Jurkat, Clone E6-1 (cell line): ENCODE measurements at places on chromosomes 3 and 15.

GRCh38 chr3:86830566-86830965 is 160.4 kb downstream of the VGLL3 start:
- no peak for DNase-seq

- no peak for DNase-seq
These were observed 148.0 kb downstream of the DIPK2A start for GRCh38 chr3:144119633-144120032.

- DNase-seq = peak; percentile 84
These were observed 36.7 kb downstream of the HMG20A start for GRCh38 chr15:77457191-77457904.

- no peak for DNase-seq
These were observed 276.7 kb upstream of the LMCD1 start for GRCh38 chr3:8224941-8225340.

DNA sequence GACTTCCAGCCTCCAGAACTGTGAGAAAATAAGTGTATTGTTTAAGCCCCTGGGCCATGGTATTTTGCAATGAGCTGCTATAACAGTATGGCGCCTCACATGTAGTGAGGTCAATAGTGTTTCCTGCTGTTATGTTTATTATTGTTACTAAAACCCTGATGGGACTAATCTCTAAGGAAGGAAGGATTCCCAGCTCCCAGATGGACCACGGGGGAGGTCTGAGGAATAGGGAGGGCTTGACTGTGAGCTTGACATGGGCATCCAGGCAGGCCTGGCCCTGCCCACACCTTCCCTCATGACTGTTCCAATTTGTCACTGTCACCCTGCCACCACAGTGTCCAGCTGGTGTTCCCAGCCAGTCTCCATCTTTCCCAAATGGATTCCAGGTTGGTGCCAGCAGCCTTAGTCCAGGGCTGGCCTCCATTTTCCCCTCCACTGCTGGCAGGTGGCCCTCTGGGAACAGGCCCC is 14.5 kb upstream of the SLC41A3 start:
- no peak for DNase-seq

- no peak for DNase-seq
These were observed 27.4 kb downstream of the CLK3 start for GRCh38 chr15:74642734-74643664.

DNA sequence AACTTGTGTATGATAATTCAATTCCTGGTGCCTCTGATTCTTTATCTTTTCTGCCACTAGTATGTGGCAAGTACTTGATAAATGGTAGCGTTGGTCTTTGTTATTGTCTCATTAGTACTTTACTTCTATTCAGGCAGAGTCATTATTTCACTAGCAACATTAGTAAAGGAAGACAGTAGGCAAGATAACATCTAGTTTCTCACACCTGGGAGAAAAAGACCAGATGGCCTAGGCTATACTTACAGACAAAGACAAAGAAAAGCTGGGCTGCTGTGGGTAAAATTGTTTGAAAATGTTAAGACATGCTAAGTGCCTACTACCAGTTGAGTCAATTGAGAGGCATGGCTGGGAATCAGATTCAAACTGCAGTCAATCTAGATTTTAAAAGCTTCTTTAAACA is 198.7 kb upstream of the CMC1 start:
- DNase-seq = no peak

GRCh38 chr3:133055339-133055738 is 17.1 kb downstream of the TMEM108 start:
- no peak for DNase-seq

GRCh38 chr3:173583496-173583895 is 186.0 kb downstream of the NLGN1 start:
- DNase-seq = no peak

DNA sequence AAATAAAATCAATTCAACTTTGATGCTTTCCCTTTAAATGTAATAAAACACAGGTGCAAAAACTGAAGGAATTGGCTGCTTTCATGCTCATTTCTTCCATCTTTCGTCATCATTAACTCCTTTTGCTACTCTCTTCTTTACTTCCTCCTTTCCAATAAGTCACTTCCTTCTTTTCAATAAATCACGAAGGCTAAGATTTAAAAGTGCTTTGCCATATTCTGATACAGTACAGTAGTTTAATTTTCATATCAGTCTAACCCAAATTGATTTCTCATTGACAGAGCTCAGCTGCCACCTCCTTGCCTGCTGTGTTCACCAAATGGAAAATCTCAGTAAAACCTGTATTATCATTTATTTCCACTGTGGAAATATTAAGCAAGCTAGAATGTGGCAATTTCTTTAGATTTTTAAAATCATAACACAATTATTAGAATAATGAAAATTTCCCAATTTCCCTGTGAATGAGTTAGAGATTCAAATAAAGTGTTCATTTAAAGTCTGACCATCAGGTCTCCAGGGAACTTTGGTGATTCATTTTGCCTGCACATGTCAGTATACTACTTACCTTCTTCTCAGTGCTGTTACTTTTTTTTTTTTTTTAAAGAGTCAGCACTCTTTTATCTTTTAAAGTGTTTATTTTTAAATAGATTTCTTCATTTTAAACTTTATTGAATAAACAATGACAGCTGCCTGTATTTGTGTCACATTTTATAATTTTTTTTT is 41.6 kb downstream of the NANOGP8 start:
- DNase-seq = no peak

GRCh38 chr3:184481984-184482671 is 79.5 kb upstream of the EPHB3 start:
- DNase-seq = no peak

DNA sequence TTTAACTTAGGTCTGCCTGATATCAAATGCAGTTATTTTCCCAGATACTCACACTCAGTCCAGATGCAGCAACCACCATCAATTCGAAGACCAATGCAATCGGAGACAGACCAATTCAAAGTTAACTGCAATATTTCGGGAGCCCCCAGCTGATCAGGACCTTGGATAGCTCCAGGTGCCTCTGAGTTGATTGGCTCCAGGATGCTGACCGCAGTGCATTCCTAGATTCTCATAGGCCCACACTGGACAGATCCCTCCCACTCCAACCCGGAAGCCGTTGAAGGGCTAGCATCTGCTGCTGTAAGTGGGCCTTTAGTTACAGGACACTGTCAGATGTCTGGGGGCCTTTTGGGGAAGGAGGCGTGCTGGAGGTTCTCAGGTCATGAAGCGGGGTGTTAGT is 89.5 kb upstream of the ATP2B2 start:
- peak; percentile 85 for DNase-seq

DNA sequence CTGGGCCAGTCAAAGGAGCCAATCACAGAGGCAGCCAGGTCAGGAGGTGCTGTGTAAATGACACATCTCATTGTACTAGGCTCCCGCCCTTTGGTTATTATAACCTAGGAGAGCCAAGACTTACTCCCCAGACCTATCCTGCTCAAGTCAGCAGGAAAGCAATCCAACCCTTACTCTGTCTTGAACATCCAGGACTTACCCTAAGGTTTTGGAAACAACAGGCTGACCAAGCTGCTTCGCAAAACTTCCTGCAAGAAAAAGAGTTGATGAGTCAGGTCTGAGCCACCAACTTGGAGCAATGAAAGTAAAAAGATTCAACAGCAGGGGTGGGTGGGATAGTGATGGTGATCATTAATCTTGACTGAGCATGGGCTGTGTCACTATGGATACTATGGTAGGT is 144.4 kb downstream of the MYLK start:
- no peak for DNase-seq

GRCh38 chr3:40120806-40121205 is 188.7 kb upstream of the EIF1B start:
- no peak for DNase-seq

DNA sequence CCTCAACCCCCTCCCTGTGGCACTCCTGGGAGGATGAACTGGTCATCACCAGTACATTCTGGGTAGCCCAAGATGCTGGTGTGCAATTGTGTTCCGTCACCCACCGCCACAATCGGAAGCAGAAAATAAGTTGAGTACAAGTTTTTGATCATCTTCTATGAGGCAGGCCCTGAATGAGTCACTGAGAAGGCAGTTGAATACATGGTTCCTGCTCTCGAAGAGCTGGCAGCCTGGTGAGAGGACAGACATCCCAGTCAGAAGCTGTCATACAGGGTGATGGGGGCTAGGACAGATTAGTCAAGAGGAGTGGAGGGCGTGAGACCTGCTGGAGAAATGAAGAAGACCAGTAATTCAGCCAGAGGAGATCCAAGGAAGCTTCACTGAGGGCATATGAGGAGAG is 6.2 kb downstream of the CEMIP start:
- no peak for DNase-seq

DNA sequence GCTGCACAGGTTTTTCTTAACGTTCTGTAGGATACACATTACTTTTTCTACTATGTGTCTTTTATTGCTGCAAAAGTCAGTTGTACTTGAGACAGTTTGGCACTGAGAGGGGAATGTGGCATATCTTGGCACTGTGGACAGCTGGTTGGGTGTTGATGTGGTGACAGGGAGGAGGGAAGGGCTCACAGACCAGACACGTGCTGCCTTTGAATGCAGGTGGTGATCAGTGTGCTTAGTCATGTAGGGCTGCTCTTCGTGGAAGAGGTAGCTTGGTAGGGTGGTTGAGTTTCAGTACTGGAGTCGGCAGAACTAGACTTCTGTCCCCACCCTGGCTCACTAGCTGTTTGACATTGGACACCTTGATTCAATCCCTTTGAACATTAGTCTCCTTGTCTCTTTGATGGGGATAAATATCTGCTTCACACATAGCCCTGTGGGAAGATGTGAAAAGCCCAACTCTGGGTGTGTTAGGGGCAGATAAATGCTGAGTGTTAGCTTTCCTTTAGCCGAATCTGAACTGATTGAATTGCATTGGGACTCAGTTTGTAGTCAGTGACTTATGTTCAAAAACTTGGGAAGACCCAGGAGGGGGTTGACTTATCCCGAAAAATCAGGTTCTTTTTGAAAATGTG is 108.4 kb downstream of the PTPRG start:
- DNase-seq = peak; percentile 82

- no peak for DNase-seq
These were observed 570 bp upstream of the NEDD4 start for GRCh38 chr15:55993804-55994560.

GRCh38 chr3:44072601-44073540 is 168.8 kb upstream of the TOPAZ1 start:
- no peak for DNase-seq

DNA sequence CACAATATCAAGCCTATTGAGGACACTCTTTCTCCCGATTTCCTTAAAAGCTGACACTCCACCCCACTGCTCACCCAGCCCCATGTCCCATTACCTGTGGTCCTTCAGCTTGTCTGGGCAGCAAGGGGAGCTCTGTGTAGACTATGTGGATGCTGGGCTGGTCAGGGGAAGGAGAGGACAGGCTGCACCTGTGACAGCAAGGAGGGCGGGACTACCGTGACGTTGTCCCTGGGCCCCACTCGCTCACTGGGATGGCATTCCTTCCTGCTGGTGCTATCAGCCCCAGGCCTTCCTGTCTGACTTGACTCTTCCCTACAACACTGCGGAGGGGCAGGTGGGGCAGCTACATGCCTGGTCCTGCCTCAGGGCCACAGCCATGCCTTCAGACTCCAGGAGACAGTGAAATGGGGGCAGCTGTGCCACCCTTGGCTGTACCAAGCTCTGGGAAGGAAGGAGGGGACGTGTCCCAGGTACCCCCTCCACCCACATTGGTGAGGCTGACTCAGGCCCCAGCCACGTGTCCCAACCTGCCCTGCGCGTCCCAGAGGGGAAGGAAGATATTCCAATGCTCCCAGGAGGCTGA is at the start of gene TMEM40:
Gene TMEM40 (minus strand): TSS at position 163 of the 583 bp plus-strand sequence. CDS start 9,427 bp downstream, outside the sequence.
- no peak for DNase-seq

- no peak for DNase-seq
These were observed 194.4 kb downstream of the FEZF2 start for GRCh38 chr3:62178739-62179600.

DNA sequence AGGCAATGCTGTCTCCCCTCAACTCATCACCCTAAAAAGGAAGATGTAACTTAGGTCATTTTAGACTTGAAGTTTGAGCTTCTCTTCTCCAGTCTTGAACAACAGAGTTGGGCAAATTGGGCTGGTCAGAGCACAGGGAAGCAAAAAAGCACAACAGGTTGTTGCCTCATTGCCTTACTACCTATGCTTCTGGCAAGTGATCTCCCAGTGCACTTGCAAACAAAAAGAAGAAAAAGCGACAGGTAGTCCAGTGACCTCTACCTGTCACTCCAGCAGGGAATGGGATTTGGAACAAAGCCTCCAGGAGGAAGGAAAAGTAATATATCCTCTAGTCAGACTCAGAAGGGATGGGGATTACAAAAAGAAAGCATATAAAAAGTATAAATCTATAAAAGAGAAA is 160.2 kb upstream of the MANF start:
- DNase-seq = no peak

DNA sequence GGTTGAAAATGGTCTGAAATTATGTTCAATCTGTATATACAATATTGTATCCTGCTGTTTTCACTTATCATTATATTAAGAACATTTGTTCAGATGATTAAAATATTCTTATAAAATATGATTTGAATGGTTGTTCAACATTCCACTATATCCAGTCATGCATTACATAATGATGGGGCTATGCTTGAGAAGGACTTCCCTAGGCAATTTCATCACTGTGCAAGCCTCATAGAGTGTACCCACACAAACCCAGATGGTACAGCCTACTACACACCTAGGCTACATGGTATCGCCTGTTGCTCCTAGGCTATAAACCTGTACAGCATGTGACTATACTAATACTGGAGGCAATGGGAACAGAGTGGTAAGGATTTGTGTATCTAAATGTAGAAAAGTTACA is 30.5 kb downstream of the SLC7A14 start:
- no peak for DNase-seq

- no peak for DNase-seq
These were observed 26.0 kb downstream of the SLC12A6 start for GRCh38 chr15:34311563-34311962.

GRCh38 chr3:195879416-195880036 is 28.8 kb downstream of the TNK2 start:
- DNase-seq = no peak

- DNase-seq = no peak
These were observed 124.3 kb downstream of the IGSF11 start for GRCh38 chr3:118910332-118910731.

DNA sequence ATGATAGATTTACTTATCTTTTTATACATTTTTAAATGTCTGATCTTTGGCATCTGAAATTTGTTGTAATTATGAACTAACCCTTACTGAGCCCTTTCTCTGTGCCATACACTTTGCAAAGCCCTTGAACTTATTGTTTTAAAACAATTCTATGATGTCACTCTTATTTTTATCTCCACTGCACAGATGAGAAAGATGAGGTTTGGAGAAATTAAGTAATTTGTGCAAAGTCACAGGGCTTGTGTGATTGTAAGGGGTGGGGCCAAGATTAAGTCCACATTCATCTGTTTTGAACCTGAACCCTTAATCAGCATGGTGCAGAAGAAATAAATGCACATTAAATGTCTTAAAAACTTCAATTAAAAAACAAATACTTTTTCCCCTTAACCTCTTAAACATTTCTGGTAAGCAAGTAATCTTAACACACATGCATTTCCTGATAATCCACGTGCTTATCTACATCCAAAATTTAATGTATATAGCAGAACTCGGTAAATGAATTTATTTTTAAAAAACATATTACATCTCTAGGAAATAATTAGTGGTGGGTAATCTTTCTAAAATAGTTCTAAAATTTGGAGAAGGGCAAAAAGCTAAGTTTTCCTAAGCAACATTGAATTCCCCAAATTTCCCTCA is 189.8 kb upstream of the TBC1D5 start:
- no peak for DNase-seq

- DNase-seq = peak; percentile 65
These were observed 7.0 kb upstream of the RNF111 start for GRCh38 chr15:58980351-58980939.
